ENCODE measurements at places on chromosomes 2 and 18.

DNA sequence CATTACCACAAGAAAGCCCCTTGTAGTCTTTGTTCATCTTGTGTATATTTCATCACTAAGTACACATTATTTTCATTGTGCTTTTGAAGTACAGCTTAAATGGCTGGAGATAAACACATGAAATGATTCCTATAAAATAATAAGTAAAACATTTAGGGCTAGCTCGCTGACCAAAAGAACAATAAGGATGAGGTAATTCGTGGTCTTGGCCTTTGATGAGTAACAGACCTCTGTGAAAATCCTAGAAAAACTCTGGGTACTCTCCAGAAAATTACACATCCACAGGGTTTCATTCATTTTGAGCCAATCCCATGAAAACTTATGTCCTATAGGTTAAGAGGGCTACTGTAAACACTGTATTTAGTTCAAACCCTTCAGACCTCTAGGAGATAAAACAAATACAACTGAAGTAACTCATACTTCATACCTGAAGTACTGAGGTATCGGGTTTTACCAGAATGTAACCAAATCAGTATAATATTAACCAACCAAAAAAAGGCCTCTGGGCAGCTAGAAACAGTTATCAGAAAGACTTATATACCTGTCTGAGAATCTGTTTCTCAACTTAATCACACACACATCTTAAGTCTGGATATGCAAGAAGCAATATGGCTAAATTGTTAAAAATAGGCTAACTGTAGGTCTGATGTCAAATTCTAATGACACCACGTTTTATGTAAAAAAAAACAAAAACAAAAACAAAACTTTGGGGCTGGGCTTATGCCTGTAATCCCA, 31.0 kb downstream of the CFAP36 start:
- DNase-seq = no peak

DNA sequence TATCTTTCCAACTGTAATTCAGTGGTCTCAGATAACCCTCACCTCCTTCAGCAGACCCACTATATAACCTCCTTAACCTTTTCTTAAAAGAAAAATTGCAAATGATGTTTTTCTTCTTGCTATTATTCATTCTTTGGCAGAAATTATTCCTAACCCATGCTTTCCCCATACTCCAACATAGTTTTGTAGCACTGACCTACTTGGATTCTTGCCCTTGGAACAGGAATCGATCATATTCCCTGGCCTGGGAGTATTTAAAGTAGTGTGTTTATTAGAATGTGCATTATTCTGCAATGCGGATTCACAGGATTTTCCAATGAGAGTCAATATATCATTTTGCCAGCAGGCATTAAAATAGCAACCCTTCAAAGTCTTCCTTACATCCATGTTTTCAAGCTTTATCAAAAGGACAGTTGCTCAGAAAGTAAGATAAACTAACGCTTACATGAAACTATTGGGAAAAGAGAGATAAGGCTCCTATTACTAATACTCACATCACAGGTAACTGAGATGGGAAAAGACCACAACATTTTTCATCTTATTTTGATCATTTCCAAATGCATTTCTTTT, 37.4 kb downstream of the CHN1 start:
- DNase-seq = no peak

DNA sequence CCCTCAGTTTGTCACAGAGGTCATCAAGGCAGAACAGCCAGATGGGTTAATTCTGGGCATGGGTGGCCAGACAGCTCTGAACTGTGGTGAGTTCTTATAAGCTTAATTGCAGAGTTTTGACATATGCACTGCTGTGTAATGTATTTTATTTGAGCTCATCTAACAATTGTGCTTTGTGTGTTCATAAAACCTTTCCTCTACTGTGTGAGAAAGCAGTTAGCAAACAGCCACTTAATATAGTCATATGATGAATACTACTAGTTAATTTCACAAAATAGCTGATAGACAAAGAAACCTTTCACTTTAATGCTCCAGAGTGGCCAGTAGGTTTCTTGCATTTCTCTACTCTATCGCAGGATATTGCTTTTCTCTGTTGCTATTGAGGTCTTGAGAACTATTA, 43.1 kb downstream of the CPS1 start:
- DNase-seq = no peak

DNA sequence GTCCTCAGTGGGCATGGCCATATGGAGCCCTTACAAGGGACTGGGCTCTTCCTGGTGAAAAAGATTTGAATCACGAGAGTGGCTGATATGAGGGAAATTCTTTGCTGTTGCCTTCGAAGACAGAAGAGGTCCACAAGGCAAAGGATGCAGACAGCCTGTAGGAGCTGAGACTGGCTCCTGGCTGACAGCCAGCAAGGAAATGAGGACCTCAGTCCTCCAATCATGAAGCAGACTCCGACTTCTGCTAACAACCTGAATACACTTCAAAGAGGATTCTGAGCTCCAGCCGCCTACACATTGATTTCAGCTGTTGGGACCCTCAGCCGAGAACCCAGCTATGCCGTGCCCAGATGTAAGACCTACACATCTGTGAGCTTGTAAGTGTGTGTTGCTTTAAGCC, 3.0 kb upstream of the ST8SIA5 start:
- DNase-seq = no peak

DNA sequence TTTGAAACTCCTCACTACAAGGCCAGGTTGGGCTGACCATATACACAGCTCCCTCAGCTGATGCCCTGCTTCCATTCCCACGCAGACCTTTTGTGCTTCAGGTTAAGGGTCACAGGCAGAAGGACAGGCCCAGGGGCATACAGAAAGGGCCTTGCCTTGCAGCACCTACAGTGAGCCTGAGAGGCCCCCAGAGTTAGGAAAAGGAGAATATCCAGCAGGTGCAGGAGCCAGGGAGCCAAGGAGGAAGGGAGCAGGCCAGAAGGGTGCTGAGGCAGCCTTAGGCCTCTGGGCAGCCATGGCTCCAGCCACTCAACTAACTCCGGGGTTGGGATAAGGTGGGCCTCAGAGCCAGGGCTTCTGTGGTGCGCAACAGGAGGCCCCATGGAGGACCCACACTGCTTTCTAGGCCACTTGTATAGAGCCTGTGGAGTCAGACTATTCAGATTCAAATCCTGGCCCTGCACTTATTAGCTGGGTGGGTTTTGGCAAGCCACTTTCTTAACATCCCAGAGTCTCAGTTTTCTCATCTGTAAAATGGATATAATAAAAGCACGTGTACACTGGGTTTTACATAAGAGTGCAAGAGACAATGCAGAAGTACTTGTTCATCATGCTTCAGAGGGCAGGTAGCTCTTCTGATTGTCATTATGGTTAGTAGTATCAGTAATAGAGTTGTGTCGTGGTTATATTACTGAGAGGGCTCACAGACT, 214.6 kb upstream of the HAAO start:
- DNase-seq = no peak

GRCh38 chr2:239876271-239876947, 148.7 kb downstream of the NDUFA10 start:
- DNase-seq = no peak

DNA sequence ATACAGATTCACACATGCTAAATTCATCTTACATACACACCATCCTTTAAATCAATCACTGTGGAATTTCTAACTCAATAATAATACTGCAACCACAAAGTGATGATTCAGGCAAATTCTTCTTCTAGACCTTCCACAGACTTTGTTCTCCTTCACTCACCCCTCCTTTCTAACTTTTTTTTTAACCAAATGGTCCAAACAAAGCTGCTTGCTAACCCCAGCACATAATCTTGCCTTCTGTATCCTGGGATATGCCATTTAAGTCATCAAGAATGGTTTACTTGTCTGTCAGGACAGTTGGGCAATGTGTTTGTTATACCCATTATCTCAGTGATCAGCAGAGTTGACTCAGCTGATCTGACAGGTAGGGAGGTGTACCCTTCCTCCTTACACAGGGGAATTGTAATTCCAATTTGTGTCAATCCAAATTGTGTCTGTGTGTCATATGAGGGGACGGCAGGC, 10.0 kb downstream of the SLC40A1 start:
- DNase-seq = no peak

DNA sequence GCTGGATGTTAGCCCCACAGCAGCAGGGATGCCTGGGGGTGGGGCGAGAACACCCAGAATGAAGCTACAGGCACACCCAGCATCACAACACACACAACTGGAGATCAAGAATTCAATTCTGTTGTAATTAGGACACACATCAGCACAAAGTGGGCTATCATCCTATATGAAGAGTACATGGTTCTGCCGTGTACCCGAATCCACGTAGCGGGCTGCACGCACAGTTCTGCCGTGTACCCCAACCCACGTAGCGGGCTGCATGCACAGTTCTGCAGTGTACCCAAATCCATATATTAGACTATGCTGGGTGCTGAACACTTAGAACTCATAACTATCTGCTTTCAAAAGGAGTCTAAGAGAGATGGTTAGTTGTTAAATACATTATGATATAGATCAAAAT, 86.5 kb downstream of the EIPR1 start:
- no peak for DNase-seq

- DNase-seq = no peak
Observed at GRCh38 chr2:107006836-107007235, 120.9 kb upstream of the ST6GAL2 start.

DNA sequence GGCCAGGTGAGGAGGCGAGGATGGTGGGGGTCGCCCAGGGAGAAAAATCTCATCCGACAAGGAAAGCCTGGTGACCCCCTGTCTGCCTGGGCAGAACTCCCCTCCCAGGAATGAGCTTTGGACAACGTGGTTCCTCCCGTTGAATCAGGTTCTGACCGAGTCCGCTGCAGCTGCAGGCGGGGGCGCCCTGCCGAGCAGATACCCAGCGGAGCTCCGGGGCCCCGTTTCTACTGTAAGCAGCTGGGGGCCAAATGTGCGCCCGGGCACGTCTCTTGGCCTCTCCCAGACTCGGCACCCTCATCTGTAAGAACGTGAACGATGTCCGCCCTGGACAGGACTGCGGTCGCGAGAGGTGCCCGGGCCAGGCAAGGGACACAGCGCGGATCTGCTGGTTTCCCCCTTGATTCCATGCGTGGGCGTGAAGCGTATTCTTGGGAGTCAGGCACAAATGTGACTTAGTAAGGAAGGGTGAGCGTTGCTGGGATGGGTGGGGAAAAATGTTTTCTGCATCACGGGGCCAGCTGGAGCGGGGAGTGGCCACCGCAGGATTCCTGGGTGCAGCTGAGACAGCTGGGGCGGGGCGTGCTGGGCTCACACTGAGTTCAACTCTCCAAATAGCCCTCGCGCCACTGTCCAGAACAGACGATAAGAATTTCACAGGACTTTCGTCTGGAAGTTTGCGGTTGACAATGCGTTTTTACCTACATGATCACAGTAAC, 20.2 kb upstream of the TUBB6 start:
- no peak for DNase-seq

- DNase-seq = no peak
Observed at GRCh38 chr18:50401295-50401694, 26.4 kb downstream of the SKA1 start.

- DNase-seq = no peak
Observed at GRCh38 chr2:4140281-4140970, 437.1 kb downstream of the DCDC2C start.

DNA sequence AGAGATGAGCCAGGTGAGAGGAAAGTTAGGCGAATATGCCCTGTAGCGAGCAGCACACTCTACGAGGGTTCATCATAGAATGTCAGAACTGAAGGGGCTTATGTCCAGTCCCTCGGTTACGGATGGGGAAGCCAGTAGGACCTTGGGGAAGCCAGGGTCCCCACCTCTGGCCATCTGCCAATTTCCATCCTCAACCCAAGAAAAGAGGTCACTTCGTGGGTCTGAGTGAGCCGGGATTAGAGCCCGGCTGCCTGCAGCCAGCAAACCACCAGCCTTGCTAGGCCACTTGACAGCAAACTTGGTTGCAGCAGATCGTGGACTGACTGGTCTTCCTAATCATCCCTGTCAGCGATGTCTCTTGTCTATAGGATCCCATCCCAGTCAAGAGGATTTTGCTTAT, 11.4 kb downstream of the CIB4 start:
- DNase-seq = no peak

DNA sequence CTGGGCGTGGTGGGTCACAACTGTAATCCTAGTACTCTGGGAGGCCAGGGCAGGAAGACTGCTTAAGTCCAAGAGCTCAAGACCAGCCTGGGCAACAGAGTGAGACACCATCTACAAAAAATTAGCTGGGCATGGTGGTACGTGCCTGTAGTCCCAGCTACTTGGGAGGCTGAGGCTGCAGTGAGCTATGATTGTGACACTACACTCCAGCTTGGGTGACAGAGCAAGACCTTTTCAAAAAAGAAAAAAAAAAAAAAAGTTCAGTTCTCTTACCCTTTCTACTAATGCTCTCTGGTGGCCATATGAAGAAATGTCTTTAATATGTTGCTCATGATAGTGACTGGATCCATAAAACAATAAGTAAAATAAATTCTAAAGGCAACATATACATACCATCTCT, 14.9 kb downstream of the TYW5 start:
- DNase-seq = no peak

DNA sequence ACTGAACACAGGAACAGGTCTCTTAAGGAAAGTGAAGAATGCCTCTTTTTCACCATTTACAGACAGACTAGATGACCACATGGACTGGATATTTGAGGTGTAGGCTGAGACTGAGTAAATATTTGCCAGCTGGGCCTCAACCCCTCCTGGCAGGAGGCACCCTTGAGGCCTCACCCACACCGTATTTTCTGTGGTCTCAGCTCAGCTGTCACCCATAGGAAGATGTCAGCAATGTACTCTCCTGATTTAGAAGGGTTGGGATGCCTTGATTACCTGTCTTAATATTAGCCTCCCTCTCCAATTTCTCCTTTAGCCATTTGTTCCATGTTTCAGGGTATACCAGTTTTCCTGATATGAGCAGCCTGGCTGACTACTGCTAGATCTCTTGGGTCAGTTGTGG, 20.3 kb downstream of the ADCYAP1 start:
- DNase-seq = no peak

DNA sequence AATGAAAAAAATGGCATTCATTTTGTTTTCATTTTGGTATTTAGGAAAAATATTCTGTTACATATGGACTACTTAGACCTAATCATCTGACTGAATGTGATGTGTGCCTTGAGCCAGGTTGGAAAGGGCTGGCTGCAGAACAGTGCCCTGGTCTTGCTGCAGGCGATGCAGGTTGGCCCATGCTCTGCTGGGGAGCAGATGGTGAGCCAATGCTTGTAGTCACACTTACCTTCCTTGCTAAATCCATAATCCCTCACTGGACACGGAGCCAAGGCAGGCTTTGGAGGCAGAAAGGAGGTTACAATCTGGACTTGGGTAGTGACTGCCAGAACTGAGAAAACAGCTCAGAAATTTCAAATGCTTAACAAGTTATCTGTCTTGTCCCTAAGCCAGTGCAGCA, 228.7 kb downstream of the ARHGAP15 start:
- DNase-seq = no peak

DNA sequence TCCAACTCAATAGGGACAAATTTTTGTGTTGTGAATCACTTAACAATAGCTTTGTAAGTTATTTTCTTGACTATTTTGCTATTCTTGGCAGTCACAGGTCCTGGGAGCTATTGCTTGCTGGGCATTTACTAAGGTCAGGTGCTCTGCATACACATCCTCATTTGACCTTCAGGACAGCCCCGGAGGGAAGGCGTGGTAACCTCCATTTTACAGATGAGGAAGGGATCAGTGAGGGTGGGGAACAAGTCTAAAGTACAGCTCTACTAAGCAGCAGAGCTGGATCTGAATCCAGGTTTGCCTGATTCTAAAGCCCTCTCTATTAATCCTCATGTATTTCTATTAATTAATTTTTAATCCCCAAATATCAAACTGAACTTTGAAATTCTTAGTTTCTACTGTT, 58.8 kb downstream of the PTPN2 start:
- no peak for DNase-seq

All from KG1 (cell line).